Activated T-cell treated with anti-CD3 and anti-CD28 coated beads for 1 hour (primary cell): ENCODE measurements at places on chromosomes 16 and 17.

DNA sequence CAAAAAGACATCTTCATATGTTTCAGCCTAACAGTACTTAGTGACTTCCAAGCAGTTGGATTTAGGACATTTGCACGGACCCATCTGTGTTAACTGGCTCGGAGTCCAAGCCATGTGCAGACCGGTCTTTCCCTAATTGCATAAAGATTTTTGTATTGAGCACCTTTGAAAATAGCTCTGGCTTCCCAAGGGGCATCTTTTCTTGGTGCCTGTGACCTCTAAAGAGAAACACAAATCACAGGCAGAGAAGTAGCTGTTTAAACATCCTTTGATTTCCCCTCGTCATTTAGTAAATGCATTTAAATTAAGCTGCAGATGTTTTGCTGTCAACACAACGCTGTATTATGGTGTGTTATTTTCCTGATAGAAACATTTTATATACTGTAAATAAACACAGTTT is 288.2 kb upstream of the SALL1 start:
- DNase-seq, result no peak

DNA sequence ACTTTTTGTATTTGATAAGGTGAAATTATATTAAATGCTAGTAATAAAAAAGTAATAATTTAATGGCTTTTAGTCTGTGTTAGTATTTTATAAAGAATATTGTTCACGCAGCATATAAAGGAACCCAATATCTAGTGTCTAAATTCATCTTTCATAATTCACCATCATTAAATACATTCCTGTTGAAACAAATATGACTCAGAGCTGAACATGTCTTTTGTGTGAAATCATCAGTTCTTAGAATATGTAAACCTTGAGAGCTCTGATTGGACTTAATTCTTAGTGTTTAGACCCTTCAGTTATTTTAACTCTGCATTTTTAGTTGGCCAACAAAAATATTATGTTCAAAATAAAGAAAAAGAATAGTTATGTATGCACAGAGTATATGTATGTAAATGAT is 71.8 kb downstream of the ABHD15 start:
- DNase-seq, result no peak

- peak; percentile 53 for DNase-seq
Observed at GRCh38 chr17:39209317-39210092, 9.4 kb downstream of the RPL19 start.

GRCh38 chr16:28155293-28155692 is 56.5 kb downstream of the XPO6 start:
- DNase-seq, result no peak

DNA sequence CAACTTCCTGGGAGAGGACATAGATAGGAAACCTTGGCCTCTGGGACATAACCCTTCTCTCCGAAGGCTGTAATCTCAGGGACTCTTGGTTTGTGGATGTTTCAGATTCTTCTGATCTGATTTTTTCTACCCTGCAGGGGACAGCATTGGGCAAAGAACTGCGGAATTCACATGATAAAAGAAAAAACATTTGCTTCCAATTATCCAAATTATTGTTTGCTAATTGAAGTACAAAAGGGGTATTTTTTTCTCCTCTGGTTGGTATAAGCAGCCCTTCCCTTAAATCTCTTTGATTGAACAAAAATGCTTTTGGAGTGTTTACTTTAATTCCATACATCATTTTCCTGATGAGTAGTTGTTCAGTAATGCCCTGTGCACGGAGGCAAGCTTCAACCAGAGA is 251.7 kb upstream of the IRX3 start:
- DNase-seq, result no peak

DNA sequence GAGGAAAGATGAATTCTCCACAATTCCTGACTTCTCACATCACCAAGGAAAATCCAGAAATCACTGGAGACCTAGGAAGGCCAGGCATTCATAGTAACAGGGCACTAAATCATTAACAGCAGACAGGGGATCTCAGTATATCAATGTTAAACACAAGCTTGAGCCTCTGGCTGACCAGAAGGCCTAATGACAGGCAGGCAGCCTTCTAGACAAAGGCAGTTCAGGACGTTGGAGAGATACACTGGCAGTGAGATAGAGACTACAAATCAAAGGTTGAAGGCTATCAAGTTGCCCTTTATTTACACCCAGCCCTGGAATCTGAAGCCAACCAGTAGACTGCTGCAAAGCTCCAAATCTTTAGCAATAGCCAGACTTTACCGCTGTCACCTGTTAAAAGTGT is 422.8 kb upstream of the CCL2 start:
- no peak for DNase-seq

DNA sequence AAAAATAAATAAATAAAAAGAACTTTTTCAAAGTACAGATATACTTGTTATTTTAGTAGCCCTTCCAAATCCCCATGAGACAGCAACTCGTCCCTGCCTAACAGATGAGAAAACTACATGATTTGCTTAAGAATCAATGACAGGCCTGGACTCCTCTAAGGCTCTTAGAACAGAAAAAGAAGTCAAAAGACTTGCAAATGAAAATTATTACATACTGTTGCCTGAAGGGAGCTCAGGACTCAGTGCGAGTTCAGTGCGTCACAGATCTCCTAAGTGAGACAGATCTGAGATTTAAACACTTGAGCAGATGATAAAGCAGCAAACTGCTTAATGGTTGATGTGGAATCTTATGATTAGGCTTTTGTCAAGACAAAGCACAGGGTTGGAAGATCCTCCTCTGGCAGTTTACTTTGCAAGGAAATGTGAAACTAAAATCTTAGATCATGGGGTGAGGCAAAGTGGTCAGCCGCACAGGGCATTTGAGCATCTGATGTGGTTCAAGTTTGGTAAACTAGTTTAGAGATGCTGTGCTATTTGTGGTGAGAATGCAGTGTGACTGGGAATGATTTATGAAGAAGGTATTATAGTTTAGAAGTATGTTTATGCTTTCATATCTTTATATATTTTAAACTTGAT is 138.1 kb downstream of the TRIM37 start:
- no peak for DNase-seq

- DNase-seq, result no peak
Observed at GRCh38 chr16:12721841-12722421, 81.8 kb downstream of the CPPED1 start.

GRCh38 chr16:29719063-29719462 is 26.7 kb downstream of the C16orf54 start:
- DNase-seq, result no peak

DNA sequence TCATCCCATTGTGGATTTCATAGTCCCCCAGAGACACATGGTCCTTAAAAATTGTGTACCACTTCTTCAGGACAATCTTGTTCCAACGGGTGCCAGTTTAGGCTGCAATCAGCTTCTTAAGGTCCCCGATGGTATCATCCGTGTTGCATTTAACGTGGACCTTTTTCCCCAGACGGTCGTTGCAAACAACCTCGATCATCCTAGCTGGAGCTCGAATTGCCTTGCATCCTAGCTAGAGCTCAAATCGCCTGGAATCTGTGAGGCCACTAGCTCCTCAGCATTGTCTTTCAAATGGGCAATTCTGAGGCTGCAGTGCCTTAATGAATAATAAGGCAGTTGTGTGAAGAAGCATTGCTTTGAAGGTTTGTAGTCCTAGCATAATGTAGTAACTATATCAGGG is 37.7 kb upstream of the RHBDL3 start:
- DNase-seq, result no peak

DNA sequence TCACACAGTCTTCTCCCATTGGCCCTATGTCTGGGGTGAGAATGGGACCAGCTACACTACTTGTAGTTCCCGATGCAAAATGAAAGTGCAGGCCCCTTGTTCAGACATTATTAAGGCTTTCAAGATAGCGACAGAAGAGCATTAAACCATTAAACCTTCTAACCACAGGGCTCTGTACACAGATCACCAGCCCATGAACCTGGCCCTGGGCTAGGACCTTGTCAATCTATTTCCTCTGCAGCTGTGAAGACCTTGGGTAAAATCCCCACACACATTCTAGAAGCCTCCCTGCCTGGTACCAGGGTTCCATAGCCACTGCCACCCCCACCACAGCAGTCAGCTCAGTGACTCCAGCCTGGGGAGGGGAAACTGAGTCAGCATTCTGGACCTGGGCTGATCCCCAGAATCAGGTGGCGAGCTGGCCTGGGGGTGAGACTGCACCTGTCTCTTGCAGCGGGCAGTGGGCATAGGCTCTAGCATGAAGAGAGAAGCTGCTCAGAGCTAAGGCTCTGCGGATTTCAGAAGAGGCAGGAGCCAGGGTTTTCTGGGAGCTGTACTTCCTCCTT is 119.7 kb upstream of the LHX1 start:
- DNase-seq, result no peak

DNA sequence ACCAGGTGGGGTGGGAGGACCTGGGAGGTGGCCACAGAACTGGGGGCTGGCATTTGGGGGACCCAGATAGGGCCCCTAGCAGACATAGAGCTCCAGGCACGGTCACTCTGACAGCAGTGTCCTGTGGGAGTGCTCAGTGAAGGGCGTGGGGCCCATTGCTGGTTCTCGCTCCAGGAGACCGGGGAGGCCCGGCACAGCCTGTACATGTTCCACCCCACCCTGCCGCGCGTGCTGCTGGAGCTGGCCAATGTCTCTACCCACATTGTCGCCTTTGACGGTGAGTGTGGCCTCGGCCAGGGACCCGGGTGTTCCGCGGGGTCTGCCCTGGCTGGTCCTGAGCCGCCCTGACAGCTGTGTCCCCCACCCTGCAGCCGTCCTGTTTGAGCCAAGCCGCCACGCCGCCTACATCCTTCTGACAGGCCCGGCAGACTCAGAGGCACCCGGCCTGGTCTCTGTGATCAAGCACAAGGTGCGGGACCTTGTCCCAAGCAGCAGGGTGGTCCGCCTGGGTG is 11.2 kb downstream of the RGS11 start:
- DNase-seq, result no peak

GRCh38 chr17:11240041-11240840 is 772 bp upstream of the SHISA6 start:
- DNase-seq, result no peak

- DNase-seq, result no peak
Observed at GRCh38 chr16:23288726-23289512, 13.2 kb upstream of the SCNN1B start.

DNA sequence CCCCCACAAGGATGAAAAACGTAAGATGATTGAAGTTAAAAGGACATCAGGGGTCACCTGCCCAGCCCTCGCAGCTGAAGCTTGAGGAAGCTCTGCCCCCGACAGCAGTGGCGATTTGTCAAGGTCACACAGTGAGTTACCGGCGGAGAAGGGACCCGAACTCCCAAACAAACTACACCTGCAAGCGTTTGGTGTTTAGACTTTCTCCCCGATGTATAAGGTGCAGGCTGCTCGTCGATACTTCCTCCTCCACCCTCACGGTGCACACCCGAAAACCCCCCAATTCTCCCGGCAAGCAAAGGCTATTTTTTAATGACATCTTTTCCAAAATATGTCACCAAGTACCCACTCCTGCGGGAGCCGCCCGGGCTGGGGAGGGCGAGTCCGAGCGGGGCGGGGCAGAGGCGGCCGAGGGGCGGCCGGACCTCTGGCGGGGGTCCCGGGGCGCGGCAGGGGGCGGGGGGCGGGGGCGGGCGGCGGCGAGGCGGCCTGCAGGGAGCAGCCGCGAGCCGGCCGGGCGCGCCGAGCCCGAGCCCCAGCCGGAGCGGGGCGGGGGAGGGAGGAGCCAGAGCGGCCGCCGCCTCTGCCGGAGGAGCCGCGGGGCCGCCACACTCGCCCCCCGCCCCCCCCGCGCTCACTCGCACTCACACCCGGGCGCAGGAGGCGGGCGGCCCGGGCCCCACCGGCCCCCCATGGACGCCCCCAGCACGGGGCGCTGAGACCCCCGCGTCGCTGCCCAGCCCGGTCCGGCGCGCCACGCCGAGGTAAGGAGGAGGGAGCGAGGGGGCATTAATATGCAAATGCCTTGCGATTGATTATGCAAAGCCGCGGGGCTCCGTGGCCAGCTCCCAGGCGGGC is at the start of gene THRA:
Gene THRA (plus strand): TSS at position 637 of the 858 bp plus-strand sequence. CDS start 11,524 bp downstream, outside the sequence.
- peak; percentile 67 for DNase-seq

DNA sequence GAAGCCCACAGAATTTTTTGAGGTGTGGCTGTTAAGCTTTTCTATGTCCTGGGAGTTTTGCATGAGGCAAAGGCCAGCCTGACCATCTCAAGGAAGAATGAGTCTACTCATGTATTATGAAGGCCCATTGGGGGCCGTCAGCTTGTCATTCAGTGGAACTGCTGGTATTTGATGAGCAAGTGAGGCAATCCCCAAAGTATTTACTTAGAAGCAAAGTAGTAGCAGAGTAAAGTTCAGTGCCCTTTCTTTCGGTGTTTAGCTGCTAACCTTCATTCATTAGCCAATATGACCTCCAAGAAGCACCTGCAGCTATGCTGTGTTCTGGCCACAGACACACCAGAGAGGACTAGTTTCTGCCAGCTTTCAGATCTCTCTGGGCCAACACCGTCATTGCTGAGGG is 80.2 kb downstream of the RPA1 start:
- DNase-seq, result no peak

GRCh38 chr16:89612415-89613166 is 851 bp upstream of the DPEP1 start:
- no peak for DNase-seq

GRCh38 chr17:67559381-67559966 is 158.3 kb upstream of the NOL11 start:
- no peak for DNase-seq

GRCh38 chr16:23339787-23340186 is 37.7 kb downstream of the SCNN1B start:
- DNase-seq, result no peak

DNA sequence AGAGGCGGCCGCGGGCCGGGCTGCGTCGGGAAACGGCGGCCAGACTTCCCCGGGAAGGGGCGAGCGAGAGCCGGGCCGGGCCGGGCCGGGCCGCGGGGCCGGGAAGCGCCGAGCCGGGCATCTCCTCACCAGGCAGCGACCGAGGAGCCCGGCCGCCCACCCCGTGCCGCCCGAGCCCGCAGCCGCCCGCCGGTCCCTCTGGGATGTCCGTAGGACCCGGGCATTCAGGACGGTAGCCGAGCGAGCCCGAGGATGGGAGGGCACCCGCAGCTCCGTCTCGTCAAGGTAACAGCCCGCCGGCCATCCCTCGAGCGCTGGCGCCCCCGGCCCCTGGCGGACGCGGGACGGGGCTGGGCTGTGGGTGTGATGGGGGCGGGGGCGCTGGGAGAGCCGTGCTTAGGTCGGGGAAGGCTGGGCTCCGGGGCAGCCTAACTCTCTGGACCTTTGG is at the start of gene CRHR1:
Gene CRHR1 (plus strand): TSS at position 28 of the 448 bp plus-strand sequence. CDS start 225 bp downstream, at position 253.
- DNase-seq, result no peak

GRCh38 chr16:13231365-13231764 is 330.0 kb downstream of the SHISA9 start:
- no peak for DNase-seq

- no peak for DNase-seq
Observed at GRCh38 chr17:40963838-40964237, 2.9 kb downstream of the KRT39 start.

GRCh38 chr17:40819528-40820125 is 2.8 kb downstream of the KRT10 start:
- DNase-seq, result no peak

GRCh38 chr17:7132511-7133094 is 18.0 kb upstream of the ASGR2 start:
- DNase-seq, result peak; percentile 19
